ENCODE measurements at places on chromosomes 2 and 18.
A peak's percentile ranks its signal among the peaks of the same experiment; 100 is the strongest.

GRCh38 chr2:141911485-141912066 is 219.2 kb downstream of the LRP1B start:
- H3K4me3 ChIP-seq: no peak overlapping the region
- H3K27me3 ChIP-seq: no peaks in the 10 kb centered on the region
- H3K4me1 ChIP-seq: no peaks in the 10 kb centered on the region
- no peak overlapping the region for H3K27ac ChIP-seq
- DNase-seq: no peak

GRCh38 chr2:231925303-231926179 is 655 bp downstream of the NPPC start:
- H3K4me1 ChIP-seq: peaks cover 27% of the 10 kb centered on the region
- peak; percentile 60 for DNase-seq
- H3K36me3 ChIP-seq: no peaks in the 10 kb centered on the region
- H3K4me3 ChIP-seq: no peak overlapping the region
- peaks cover 19% of the 10 kb centered on the region for H3K27me3 ChIP-seq

DNA sequence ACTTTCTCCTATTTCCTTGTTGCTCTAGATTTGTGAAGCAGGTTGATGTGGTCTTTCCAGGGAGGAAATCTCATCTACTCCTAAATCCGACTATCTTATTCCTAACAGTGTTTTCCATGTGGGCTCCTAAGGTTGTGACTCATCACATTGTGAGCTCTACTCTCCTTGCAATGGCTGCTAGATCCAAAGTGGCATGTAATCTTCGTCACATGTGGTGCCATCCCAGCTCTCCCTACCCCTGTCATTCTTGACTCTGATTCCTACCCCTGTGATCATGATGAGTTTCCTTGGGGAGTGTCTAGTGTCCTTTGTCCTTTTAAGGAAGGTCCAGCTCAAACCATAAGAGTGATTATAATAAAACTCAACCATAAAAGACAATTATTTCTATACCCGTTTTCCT is 47.3 kb upstream of the GULP1 start:
- H3K4me1 ChIP-seq: no peaks in the 10 kb centered on the region
- DNase-seq: no peak
- H3K27me3 ChIP-seq: no peaks in the 10 kb centered on the region
- no peak overlapping the region for H3K4me3 ChIP-seq

- peaks cover 21% of the 10 kb centered on the region for H3K36me3 ChIP-seq
- H3K4me3 ChIP-seq: no peak overlapping the region
- no peak overlapping the region for H3K27ac ChIP-seq
These were observed 51.0 kb upstream of the KCNG2 start for GRCh38 chr18:79746730-79747129.

DNA sequence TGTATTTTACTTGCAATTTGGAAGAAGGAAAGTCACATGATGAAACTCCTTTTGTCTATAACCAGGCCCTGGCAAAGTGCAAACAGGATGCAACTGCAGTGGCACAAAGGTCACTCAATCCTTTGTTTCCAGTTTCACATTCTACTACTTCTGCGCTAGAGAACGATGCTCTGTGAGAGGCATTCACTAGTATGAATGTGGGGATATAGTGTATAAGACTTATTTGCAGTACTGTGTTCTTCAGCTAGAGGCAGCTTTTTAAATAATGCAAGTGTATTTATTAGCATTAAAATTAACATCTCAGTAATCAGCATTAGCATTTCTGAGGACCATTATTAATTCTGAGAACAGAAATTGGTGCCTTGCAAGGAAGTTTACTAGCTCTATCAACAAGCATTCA is 68.9 kb downstream of the PRPF40A start:
- H3K27me3 ChIP-seq: no peaks in the 10 kb centered on the region
- no peak overlapping the region for H3K27ac ChIP-seq
- no peak for DNase-seq
- H3K36me3 ChIP-seq: no peaks in the 10 kb centered on the region
- H3K4me1 ChIP-seq: no peaks in the 10 kb centered on the region
- H3K4me3 ChIP-seq: no peak overlapping the region

DNA sequence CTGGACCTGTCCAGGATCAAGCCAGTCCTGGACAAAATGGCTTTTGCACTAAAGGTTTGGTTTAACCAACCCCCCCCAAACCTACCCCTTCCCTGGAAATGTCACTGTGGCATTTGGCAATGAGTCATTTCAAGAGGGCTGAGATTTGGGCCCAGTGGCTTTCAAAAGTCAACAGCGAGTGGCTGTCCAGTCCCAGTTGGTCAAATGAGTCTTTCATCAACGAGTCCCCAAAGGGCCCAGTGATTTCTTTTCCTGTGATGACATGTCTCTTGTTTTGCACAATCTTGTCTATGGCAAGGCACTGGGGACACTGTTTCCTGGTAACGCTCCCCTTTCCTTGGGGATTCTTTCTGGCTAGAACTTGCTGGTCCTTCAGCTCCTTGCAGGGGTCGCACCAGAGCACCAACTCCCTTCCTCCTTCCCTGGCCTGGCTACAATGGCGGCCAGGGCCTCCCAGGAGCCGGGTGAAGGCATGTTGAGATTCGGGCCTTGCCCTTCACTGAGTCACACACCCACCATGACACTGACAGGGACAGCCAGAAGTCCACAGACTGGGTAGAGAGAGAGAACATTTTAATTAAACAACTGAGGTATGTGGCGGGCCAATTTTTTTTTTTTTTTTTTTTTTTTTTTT is 87.2 kb downstream of the SMAD7 start:
- DNase-seq: no peak
- H3K4me3 ChIP-seq: no peak overlapping the region
- no peaks in the 10 kb centered on the region for H3K36me3 ChIP-seq

DNA sequence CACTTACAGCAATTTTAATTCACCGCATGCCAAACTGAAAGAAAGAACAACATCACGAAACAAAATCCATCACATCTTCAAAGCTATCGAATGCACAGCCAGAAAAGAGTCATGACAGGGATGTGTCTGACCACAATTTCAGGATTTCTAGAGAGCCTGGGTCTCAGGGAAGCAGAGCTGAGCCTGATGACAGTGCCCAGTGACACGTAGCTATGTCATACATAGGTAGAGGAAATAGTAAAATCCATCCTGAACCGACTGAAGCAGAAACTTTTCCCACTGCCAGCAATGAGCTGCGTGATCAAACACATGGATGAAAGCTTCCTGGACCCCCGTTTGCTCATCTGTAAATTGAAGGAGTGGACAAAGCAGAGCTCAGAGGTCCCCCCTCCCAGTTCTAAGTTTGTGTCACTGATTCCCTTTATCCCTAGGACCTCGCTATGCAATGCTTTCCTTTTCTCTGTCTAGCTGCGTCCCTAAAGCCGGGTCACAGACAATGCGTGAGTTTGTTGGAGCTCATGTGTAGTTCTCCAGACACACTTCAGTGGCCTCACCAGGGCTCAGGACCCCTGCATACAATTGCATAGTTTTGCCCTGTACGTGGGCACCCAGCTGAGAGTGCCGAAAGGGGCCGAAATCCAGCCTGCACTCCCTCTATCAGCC is 37.6 kb downstream of the CCBE1 start:
- no peak overlapping the region for H3K27ac ChIP-seq
- H3K4me1 ChIP-seq: no peaks in the 10 kb centered on the region
- H3K36me3 ChIP-seq: no peaks in the 10 kb centered on the region
- H3K4me3 ChIP-seq: no peak overlapping the region
- no peak for DNase-seq

GRCh38 chr2:239179851-239180371 is 220.9 kb downstream of the HDAC4 start:
- no peak overlapping the region for H3K4me3 ChIP-seq
- DNase-seq: no peak
- H3K4me1 ChIP-seq: no peaks in the 10 kb centered on the region
- no peak overlapping the region for H3K27ac ChIP-seq
- peaks cover 32% of the 10 kb centered on the region for H3K36me3 ChIP-seq

DNA sequence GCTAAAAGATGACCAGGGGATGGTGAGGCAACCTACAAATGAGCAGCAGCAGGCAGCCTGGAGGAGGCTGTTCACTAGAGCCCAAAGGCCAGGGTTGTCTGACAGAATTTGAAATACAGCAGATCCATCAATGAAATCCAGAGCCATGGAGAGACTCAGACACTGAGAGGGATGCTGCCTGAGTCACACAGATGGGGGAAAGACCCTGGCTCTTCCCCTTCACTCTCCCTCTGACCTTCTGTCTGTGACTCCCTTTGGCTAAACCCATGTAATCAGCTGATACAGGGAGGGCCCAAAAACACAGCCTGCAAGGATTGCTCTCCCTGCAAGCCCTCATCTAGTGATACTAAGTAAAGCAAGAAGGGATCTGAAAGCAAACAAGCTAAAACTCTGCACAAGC is 166.5 kb upstream of the SPOPL start:
- H3K27ac ChIP-seq: no peak overlapping the region
- no peaks in the 10 kb centered on the region for H3K4me1 ChIP-seq
- no peaks in the 10 kb centered on the region for H3K36me3 ChIP-seq

- no peak overlapping the region for H3K27ac ChIP-seq
- no peak for DNase-seq
- H3K27me3 ChIP-seq: no peaks in the 10 kb centered on the region
- H3K4me3 ChIP-seq: no peak overlapping the region
- H3K36me3 ChIP-seq: no peaks in the 10 kb centered on the region
These were observed 84.2 kb upstream of the OTOS start for GRCh38 chr2:240224676-240225075.

- H3K27ac ChIP-seq: peak overlapping the region; percentile 94
- H3K27me3 ChIP-seq: no peaks in the 10 kb centered on the region
- H3K36me3 ChIP-seq: no peaks in the 10 kb centered on the region
- DNase-seq: peak; percentile 55
These were observed 116.8 kb downstream of the SPTBN1 start for GRCh38 chr2:54572636-54573536.

- H3K4me3 ChIP-seq: no peak overlapping the region
- peaks cover 7% of the 10 kb centered on the region for H3K4me1 ChIP-seq
- DNase-seq: peak; percentile 25
- H3K27me3 ChIP-seq: no peaks in the 10 kb centered on the region
These were observed 128.4 kb downstream of the RNF152 start for GRCh38 chr18:61764381-61764780.

Measured in CD4-positive, alpha-beta memory T cell (primary cell).